ENCODE measurements at places on chromosomes 16 and 17.

- DNase-seq, result no peak
These were observed 112.5 kb downstream of the WWOX start for GRCh38 chr16:78211946-78212345.

- no peak for DNase-seq
These were observed 86.5 kb downstream of the MAP2K6 start for GRCh38 chr17:69500911-69501429.

DNA sequence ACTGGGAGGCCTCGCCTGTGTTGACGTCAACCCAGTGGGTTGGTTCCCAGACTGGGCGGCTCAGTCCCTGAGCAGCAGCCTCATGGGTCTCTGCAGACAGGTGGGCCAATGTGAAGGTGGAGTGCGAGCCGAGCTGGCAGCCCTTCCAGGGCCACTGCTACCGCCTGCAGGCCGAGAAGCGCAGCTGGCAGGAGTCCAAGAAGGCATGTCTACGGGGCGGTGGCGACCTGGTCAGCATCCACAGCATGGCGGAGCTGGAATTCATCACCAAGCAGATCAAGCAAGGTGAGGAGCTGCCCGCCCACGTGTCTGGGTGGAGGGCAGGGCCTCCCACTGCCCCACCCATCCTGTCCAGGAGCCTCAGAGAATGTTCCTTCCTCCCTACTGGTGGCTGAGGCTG is 44.1 kb downstream of the MRC2 start:
- DNase-seq, result no peak

- DNase-seq, result no peak
These were observed 51.7 kb downstream of the PLXDC1 start for GRCh38 chr17:39099663-39100286.

DNA sequence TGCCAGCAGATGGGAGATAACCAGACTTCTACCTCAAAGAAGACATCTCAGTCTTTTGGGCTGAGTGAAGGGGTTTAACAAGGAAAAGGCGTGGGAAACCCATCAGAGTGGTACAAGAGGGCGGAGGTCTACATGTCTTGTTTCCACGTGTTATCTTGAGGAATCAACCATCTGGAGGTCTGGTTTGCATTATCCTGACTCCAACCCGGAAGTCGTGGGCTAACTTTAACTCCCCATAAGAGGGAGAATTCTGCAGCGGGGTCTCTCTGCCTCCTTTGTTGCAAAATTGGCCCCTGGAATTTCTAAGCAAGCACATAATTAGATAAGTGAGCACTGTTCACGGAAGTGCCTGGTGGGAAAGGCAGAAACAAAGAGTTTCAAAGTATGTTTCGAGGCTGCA is 398.7 kb upstream of the C16orf82 start:
- no peak for DNase-seq

DNA sequence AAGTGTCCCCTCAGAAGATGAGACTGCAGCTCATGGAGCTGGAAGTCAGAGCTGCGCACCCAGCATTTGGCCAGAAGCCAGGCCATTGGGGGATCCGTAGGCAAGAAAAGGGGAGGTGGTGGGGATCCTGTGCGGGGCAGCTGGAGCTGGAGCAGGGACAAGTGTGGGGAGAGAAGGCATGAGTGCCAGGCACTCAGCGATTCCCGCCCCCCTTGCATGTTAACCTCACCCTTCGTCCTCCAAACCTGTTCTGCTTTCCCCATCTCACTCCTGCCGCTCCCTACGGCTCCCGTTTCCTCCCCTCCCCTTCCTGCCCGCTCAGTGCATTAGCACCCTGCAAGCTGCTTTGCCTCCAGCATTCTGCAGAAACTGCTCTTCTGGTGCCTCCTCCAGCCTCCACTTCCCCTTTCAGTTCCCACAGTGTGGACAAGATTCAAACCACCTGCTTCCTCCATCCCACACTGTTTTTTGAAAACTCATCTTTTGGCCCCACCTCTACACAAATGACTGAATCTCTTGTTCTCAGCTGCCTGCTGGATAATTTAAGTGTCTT is 5.6 kb downstream of the ALOX15 start:
- DNase-seq, result no peak

GRCh38 chr16:75818491-75818890 is 92.2 kb upstream of the CPHXL start:
- no peak for DNase-seq

- no peak for DNase-seq
These were observed 1.1 kb upstream of the UBE2I start for GRCh38 chr16:1308036-1308976.

DNA sequence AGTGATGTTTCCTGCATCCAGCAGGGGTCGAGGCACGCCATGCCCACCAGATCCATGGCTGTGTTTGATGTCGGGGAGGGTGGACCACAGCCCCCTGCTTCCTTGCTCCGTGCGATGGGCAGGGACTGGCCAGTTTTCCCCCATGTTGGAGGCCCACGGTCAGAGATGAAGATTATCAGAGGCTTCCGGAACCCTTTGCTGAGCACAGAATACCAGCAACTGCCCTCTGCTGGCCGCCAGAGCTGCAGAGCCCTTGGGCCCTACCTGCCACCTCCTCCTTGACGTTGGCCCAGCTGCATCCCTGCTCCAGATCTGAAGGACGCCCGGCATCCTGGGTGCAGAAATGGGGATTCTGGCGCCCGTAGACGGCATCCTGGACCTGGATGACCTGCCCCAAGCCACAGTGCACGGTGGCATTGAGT is 23.7 kb upstream of the BCO1 start:
- DNase-seq, result peak; percentile 53

DNA sequence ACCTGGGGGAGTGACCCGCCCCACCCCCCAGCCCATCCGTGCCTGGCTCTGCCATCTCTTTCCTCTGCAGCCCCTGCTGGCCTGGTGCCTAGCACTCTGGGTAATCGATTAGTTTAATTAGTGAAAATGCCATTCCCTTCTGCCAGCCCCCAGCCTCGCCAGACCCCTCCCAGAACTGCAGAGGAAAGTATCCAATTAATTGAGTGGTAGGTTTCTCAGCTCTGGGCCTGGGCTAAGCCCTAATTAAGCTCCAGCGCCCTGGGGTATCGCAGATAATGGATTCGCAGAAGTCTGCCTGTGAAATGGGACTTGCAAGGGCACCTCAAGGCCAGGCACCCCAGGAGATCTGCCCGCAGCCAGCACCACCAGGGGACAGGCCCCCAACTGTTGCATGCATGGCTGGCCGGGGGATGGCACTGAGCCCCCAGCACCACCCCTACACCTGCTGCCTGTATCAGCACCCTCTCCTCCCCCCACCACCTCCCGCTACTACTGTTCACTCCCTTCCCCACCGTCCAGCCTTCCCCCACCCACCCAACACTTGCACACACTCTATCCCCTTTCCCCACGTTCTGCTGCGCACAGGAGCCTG is 19.7 kb upstream of the SPPL2C start:
- DNase-seq, result no peak

- no peak for DNase-seq
These were observed 29.9 kb downstream of the ACTG1 start for GRCh38 chr17:81482673-81483072.

DNA sequence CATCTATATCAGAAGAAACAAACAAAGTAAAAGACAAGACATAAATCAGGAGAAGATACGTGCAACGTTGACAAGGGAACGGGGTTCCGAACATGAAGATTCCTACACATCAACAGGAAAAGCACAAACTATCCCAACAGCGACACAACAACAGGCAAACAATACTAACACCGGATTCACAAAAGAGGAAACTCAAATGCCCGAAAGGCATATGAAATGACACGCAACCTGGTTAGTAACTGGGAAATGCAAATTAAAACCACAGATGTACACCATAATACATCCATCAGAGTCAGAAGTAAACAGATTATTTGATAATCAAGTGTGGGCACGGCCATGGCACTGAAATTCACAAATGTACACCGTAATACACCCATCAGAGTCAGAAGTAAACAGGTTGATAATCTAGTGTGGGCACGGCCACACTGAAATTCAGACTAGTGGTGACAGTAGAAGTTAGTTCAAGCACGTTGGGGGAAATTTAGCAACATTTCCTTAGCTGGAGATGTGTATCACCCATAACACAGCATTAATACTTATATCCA is 171.9 kb upstream of the RPH3AL start:
- no peak for DNase-seq

- peak; percentile 51 for DNase-seq
These were observed 4.8 kb downstream of the EMP2 start for GRCh38 chr16:10575506-10576130.

- no peak for DNase-seq
These were observed 669 bp upstream of the DCTPP1 start for GRCh38 chr16:30430428-30430970.

GRCh38 chr16:11674001-11674817 is 6.0 kb downstream of the SNN start:
- no peak for DNase-seq

GRCh38 chr17:45575126-45575885 is 84.8 kb upstream of the PLEKHM1 start:
- no peak for DNase-seq

GRCh38 chr17:16068323-16068722 is 68.7 kb downstream of the TTC19 start:
- DNase-seq, result peak; percentile 36

DNA sequence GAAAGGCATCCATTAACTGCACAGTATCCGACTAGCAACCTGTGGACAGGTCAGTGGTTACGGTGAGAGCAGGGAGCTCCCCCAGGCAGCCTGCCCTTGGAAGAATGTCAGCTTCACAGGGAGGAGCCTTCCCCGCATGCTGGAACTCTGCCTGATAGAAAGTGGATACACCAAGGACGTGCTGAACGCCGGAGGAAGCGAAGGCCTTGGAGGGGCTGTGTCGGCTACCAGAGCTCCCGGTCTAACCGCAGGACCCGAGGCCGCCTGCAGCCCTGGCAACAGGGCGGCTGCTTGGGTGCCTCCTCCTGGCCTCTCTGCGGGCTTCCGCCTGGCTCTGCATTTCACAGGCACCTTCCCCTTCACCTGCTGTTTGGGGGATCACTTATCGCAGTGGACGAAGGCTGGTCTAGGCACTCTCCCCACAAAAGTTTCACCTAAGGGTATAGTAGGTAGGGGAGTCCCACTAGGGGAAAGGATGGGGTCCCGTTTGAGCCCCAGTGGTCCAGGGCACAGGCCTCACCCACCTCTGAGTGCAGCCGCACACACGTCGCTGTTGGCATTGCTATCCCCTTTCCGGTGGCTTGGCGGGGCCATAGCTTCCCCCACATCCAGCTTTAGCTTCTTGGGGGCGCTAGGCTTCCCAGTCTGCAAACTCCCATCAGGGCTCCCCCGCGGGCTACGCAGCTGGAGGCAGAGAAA is 29.8 kb downstream of the PELP1 start:
- DNase-seq, result no peak

GRCh38 chr16:83966153-83966696 is 1.8 kb upstream of the NECAB2 start:
- DNase-seq, result no peak

DNA sequence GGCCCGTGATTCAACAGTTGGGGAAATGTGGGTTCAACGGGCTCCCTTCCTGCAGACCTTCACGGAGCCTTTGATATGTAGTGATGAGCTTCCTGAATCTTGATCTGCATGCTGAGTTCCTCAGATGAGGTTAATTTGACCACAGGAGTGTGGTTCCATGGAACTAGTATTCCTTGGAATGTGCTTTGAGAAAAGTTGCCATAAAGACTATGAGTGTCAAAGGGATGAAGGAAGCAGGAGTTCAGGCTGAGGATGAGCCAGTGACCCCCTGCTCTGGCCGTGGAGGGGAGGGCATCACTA is 229.2 kb downstream of the MSI2 start:
- no peak for DNase-seq

GRCh38 chr16:27333549-27333948 is 19.8 kb downstream of the IL4R start:
- DNase-seq, result no peak

- DNase-seq, result no peak
These were observed 87.2 kb downstream of the TBC1D16 start for GRCh38 chr17:79948406-79948944.

GRCh38 chr16:1105888-1106620 is 10.0 kb upstream of the C1QTNF8 start:
- DNase-seq, result peak; percentile 95

DNA sequence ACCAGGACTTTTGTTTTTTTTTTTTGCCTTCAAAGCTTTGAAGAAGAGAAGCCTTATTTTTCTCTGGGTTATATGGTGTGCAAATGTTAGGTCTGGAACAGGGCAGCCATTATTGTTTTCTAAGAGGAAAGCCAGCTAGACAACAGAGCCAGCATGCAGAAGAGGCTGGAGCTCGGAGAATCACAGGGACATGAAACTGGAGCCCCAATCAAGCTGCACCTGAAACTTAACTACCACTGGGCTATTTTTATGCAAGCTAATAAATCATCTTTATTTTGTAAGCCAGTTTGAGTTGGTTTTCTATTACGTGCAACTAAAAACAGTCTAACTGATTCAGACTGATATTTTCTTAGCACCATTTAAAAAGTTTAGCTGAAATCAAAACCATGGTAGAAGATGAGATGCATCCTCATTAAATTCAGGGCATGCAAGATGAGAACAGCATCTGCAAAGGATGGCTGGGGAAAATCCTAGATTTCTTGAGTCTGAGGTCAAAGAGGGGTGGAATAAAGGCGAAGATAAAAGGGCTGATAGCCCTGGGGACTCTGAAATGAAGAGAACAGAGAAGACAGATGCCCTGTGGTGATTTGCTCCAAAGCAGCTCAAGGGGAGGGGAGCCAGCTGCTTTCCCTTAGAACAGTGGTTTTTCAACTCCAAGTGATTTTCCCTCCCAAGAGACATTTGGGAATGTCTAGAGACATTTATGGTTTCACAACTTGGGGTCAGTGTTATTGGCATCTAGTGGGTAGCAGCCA is 177.1 kb upstream of the WSCD1 start:
- DNase-seq, result no peak

DNA sequence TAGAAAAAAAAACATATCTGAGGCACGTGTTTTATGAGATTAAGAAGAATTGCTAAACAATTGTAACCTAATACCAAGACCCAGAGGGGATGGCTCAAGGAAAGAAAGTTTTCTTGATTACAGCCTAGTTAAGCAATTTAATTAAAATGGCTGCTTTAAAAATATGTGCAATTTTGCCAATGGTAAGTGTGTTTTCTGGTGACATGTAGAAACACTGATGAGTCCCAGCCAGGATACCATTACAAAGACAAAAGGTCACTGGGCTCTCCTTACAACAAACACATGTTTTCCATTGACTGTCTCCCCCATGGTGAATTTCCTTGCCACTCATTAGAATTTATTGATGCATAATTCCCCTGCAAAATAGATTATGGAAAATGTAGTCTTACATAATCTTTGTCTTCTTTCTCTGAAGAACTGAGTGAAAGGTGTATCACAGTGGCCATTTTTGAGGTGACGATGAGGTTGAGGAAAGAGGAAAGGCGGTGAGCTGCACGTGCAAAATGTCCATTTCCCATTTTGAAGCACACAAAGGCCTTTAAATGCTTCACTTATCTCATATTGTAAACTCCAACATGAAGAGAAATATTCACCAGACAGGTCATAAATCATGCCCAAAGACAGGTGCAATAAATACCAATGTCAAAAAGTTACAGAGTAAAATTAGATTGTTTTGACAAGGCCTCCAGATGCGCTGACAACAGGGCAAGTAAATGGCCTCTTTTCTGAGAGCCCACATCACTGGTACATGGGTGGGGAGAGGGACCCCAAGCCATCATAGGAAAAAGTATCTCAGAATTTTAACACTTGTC is 696.9 kb downstream of the KCNJ2 start:
- DNase-seq, result no peak
